Spinal cord (tissue), 10 donors: ENCODE measurements at places on chromosomes 11 and 22. TPM values are rescaled to one million over a fixed set of nuclear protein-coding genes. Genes with fewer than 3 reads are reported as not detected.

The RIN1 gene
- total RNA-seq: 2.7 TPM

GRCh38 chr11:42770444-42771065 is 541.2 kb upstream of the API5 start:
- DNase-seq: no peak

GRCh38 chr22:30221121-30221992 is 25.2 kb downstream of the LIF start:
- no peak for DNase-seq

GRCh38 chr11:94803491-94803890 is 35.3 kb downstream of the AMOTL1 start:
- DNase-seq: no peak

DNA sequence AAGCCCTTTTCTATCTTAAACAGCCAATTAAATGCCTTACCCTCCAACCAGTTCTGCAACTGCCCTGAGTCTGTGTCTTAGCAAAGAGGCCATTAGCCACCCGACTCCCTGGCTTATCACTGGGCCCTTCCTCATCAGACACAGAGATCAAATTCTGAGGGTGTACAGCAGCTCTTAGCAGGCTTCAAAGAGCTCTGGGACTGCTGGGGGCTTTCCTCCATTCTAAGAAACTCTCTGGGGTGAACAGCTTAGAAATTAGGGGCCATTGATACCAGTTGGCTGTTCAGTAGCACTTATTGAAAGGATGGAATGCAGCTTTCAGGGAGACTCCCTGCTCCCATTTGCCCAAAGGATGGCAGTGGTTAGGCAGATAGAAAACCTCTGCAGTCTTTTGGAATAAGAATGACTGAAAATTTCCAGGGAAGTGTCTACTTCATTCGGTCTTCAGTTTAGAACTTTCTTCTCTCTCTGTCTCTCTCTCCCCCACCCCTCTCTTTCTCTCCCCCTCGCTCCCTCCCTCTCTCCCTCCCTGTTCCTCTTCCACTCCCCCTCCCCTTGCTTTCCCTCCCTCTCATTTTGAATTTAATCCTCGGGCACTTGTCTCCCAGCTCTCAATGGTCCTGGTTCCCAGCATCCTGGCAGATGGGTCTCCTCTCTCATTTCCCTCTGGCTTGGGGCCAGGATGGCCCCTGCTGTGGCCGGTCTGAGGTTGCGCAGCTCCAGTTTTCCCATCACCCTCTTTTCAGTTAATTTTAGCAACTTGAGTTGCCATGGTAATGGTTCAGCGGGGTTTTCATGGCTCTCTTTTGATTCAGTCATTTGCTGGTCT is 76.4 kb downstream of the COMMD9 start:
- DNase-seq: peak; percentile 74

DNA sequence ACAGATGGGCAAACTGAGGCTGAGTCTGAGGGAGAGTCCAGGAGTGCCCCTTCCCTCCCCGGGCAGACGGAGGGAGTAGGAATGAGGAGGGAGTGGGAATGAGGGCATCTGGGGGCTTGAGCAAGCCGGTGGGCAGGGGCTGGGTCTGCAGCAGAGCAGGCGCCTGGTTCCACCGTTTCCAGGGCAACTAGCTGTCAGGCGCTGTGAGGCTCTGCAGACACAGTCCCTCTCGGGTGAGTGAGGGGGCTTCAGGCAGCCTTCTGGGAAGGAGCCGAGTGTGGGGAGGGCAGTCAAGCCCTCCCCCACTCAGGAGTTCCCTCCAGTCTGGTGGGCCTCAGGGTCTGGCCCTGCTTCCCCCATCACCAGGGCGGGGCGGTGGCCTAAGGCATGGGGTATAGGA is 19.0 kb downstream of the TMEM258 start:
- DNase-seq: no peak

- DNase-seq: no peak
Observed at GRCh38 chr22:29049655-29050263, 11.9 kb downstream of the C22orf31 start.

DNA sequence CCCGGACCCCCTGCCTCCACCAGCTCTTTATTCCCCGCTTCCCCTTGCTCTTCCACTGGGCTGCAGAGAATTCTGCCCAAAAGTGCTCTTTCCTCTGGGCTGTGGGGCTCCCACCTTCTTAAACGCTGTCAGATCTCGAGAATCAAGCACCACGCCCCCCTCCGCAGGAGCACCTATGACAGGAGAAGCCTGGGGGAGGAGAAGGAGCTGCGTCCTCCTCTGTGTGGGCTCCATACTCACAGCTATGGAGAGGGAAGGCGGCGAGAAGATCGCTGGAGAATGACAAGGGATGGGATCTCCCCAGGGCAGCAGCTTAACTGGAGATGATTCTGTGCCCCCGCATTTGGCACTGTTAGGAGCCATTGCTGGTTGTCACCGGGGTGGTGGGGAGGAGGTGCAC is 19.7 kb downstream of the SHISAL1 start:
- no peak for DNase-seq

GRCh38 chr22:26429458-26430286 is 612 bp downstream of the ASPHD2 start:
- no peak for DNase-seq

DNA sequence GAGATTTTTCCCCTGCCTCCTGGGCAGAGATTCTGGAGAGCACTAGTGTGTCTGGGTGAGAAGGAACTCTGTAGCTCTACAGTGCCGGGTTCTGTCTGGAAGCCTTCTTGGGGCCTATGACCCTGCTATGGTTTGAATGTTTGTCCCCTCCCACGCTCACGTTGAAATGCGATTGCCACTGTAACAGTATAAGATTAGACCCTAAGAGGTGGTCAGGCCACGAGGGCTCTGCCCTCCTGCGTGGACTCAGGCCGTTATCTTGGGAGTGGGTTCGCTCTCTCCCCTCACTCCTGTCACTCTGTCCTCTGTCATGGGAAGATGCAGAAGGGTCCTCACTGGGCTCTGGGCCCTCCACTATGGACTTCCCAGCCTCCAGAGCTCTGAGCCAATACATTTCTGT is 3.5 kb downstream of the AP5B1 start:
- no peak for DNase-seq

GRCh38 chr11:62644220-62644619 is 2.2 kb downstream of the GANAB start:
- DNase-seq: no peak
